ENCODE measurements at places on chromosomes 4 and X.

GRCh38 chr4:109547394-109547793 is 12.7 kb upstream of the MCUB start:
- DNase-seq, result no peak

GRCh38 chr4:38396091-38396490 is 267.9 kb upstream of the KLF3 start:
- no peak for DNase-seq

GRCh38 chrX:151896734-151897474 is 15.8 kb upstream of the MAGEA4 start:
- no peak for DNase-seq

GRCh38 chr4:84899616-84900015 is 66.9 kb downstream of the WDFY3 start:
- DNase-seq, result no peak

DNA sequence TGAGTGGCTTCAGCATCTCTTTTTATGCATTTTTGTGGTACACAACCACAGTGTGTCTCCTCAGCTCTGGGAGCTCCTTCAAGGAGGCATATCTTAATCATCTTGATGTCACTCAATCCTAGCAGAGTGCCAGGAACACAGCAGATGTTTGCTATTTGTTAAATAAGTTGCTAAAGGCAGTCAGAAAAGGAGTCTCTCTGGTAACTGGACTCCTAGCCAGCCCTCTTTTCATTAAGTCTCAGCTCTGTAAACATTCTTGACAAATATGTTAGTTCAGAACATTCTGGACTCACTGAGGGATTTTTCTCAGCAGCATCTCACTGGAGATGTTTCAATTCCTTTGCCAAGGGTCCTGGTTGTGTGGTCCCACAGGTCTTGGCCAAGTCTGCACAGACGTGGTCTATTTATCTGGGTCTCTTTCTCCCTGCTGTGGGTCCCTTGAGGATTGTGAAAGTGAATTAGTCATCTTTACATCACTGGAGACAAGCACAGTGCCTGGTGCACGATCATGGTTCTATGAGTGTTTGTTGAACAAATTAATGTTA is 20.3 kb upstream of the FAM9C start:
- no peak for DNase-seq

DNA sequence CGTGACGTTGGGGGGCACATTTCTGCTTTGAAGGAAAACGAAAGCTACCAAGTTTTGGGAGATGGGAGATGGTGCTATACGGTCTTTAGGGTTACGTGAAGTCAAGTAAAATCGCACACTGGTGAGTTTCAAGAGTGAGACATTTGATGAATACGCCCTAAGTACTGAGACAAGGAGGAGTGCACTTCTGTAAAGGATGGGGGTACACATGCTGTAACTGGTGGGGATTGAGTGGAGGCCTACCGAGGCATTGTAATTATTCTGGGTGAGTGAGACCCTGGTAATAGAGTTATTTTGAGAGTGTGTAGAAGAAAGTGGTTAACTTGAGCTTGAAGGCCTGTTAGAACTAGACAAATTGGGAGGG is 536 bp downstream of the SH3BGRL start:
- DNase-seq, result no peak

GRCh38 chrX:153927672-153927921 is 1.5 kb upstream of the ARHGAP4 start:
- no peak for DNase-seq

GRCh38 chr4:35124106-35124505 is 1120.2 kb downstream of the ARAP2 start:
- DNase-seq, result no peak

DNA sequence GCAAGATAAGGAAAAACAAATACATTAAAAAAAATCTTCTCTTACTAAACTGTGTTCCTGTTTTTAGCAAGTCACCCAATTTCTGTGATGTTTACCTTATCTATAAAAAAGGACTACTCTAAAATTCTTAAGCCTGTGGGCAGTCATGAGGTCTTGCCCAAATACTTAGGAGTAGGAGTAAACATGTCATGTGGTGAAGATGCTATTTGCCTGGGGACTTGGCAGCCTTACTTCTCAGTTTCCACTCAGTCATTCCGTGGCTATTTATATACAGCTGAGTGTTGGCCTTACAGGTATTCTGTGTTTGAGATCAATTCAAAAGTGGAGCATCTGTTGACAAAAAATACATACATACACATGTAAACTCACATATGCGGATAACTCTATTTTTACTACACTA is 89.9 kb upstream of the TLR2 start:
- no peak for DNase-seq

DNA sequence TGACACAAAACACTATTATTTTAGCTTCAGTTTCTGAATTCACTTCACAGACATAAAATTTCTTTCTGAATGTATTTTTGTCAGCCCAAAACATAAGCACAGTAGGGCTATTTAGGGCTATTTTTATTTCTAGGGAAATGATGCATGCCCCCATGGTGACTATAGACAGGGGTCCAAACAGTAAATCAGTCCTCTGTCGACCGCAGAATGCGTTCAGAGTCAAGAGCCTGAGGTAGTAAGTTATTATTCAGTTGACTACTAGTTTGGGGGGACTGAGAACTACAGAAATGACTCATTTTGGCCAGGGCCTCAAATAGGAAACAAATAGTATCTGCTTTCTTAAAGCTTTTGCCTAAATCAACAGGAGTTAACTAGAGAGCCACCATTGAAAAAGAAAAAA is 414.4 kb downstream of the AFF2 start:
- no peak for DNase-seq

GRCh38 chrX:150526692-150527091 is 41.7 kb upstream of the MTM1 start:
- no peak for DNase-seq

DNA sequence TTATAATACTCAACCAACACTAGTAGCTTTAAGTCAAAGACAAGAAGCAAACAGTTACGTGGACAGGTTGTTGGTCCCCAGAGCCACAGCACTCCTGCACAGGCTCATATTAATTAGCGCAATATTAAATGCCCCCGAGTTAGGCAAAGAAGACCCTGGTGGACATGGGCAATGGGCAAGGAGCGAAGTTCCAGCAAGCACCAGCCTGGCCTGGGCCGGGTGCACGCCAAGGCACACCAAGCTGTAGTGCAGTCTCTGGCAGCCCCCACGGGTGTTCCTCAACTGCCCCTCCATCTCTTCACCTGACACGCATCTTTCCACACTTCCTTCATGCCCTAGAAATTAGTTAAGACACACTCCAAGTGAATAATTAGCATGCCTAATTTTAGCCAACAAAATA is 20.1 kb downstream of the FAT1 start:
- DNase-seq, result no peak

- no peak for DNase-seq
Observed at GRCh38 chr4:41360214-41360920, 103.6 kb downstream of the UCHL1 start.

- no peak for DNase-seq
Observed at GRCh38 chr4:44425614-44426208, 22.9 kb downstream of the KCTD8 start.

GRCh38 chr4:107888237-107888636 is 43.1 kb upstream of the CYP2U1 start:
- DNase-seq, result no peak

DNA sequence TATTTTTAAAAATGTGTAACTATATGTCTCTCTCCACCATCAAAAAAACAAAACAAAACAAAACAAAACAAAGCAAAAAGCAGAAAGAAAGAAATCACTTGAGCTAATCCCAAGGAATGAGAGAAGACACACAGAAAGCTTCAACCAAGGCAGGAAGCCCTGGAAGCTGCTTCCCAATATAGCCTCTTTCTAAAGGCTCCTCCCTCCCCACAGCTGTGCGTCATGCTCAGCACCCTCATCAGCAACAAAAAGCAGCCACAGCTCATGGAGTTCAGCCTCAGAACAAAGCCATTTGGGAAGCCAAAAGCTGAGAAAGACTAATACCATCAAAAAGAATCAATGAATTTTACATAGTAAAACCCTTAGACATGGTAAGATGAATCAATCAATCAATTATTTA is 501.6 kb upstream of the SMIM31 start:
- DNase-seq, result no peak

DNA sequence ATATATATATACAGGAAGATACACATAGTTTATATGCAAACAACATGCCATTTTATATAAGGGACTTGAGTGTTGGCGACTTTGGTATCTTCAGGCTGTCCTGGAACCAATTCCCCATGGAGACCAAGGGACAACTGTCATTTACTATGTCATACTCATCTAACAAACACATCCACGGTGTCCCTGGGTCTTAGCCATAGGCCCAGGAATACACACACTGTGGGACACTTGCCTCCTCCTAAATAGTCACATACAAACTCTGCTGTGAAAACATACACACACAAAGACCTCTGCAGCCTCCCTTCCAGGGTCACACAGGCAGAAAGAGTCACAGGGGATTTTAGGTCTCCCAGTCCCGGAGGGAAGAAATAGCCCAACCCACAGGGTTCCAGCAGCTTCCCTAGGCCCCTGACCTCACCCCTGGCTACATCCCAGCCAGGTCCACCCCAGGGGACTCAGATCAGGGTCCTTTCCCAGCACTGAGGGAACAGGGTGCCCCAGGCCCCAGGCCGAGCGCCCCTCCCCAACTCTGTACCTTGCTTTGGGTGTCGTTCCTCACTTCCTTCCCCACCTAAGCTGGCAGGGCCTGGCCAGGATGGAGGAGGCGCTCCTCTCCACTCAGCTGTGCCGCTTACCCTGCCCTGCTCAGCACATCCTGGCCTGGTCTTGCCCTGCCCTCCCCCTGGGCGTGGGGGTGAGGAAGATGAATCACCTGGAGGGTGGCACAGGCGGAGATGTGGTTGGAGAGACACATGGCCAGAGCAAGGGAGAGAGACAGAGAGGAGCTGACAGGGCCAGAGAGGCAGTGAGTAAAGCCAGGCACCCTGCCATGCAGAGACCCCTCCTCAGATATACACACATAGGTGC is 21.8 kb downstream of the FGD1 start:
- DNase-seq, result no peak

GRCh38 chrX:11409957-11410356 is 116.7 kb downstream of the AMELX start:
- no peak for DNase-seq

- DNase-seq, result no peak
Observed at GRCh38 chr4:83259586-83259985, 25.0 kb downstream of the COQ2 start.
